Adipocyte (in vitro differentiated cells): ENCODE measurements at places on chromosomes 2 and 18.
A peak's percentile ranks its signal among the peaks of the same experiment; 100 is the strongest.

- DNase-seq, result peak; percentile 61
Measured at GRCh38 chr2:201882353-201883090, 76.2 kb downstream of the CDK15 start.

GRCh38 chr18:22186484-22186971 is 17.1 kb downstream of the GATA6 start:
- DNase-seq, result no peak

GRCh38 chr2:152564754-152565551 is 152.3 kb downstream of the PRPF40A start:
- no peak for DNase-seq

GRCh38 chr2:157315901-157316300 is 9.7 kb downstream of the ERMN start:
- no peak for DNase-seq

- peak; percentile 90 for DNase-seq
Measured at GRCh38 chr18:48942554-48943261, 8.1 kb downstream of the SMAD7 start.

DNA sequence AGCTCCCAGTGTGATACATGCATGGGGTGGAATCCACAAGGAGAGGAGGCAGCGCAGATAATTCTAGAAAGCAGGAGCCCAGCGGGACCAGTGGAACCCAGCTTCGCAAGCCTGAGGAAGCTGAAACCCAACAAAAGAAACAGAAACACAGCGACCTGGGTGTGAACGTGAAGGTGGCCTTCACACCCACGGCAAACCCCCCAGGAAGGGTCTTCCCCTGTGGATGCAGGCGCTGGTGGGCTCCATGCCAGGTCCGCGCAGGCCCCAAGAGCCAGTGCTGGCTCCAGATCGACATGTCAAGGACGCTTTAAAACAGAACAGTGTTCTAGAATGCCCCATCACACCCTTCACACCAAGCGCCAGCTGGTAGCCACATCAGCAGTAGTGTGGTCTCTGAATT is 22.1 kb downstream of the KIF1A start:
- DNase-seq, result no peak

- no peak for DNase-seq
Measured at GRCh38 chr2:22596306-22596705, 788.7 kb upstream of the KLHL29 start.

DNA sequence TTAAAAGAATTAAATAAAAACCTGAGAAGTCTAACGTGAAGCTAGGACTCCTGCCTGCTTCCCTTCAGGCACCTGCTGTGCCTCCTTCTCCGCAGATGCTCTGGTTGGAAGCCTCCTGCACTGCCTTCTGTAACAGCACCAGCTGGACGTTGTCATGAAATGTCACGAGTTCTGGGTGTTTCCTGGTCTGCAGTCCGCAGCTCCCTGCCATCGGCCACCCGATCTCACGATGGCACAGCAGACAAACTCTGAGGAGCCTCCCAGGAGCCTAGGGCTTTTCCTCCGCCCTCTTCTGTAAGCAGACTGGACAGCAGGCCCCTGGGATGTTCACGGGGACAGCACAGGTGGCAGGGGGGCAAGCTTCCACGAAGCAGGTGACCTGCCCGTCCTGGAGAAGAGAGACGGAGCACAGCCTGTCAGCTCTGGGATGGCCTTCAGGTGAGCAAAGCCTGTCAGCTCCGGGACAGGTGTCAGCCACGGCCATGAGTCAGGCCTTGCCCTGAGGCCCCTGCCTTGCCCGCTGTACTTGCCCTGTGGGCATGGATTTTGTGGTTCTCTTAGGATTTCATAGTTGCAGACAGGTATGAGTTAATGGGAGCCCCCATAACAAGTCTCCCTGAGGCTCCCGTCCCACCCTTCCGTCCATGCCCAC is 110.3 kb downstream of the PXDN start:
- DNase-seq, result no peak

- DNase-seq, result no peak
Measured at GRCh38 chr2:144501627-144502026, 18.3 kb downstream of the ZEB2 start.

- DNase-seq, result no peak
Measured at GRCh38 chr18:23397907-23398306, 55.2 kb upstream of the RIOK3 start.

- peak; percentile 78 for DNase-seq
Measured at GRCh38 chr2:215949991-215950404, 63.4 kb downstream of the MREG start.

GRCh38 chr2:239806758-239807434 is 218.2 kb downstream of the NDUFA10 start:
- DNase-seq, result no peak

- DNase-seq, result no peak
Measured at GRCh38 chr2:201999279-201999678, 34.4 kb upstream of the FZD7 start.

GRCh38 chr18:35049111-35050027 is 8.2 kb downstream of the MAPRE2 start:
- no peak for DNase-seq

DNA sequence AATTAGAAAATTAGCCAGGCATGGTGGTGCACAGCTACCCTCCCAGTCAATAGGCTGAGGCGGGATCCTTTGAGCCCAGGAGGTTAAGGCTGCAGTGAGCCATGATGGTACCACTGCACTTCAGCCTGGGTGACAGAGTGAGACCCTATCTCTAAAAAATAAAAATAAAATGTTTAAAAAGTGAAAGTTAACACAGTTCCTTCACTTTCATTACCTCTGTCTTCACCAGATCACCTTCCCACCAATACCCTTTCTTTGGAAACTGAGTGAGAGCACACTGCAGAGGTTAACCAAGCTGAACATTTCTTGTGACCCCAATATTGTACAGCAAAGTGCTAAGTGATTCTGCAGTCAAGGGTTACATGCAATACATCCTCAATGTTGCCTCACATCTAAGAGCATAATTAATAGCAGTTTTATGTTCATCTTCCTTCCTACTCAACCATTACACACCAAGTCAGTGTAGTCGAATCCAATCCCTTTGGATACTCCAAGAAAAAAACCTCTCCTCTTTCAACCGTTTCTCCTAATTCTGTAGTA is 1.7 kb downstream of the L3MBTL4 start:
- no peak for DNase-seq

DNA sequence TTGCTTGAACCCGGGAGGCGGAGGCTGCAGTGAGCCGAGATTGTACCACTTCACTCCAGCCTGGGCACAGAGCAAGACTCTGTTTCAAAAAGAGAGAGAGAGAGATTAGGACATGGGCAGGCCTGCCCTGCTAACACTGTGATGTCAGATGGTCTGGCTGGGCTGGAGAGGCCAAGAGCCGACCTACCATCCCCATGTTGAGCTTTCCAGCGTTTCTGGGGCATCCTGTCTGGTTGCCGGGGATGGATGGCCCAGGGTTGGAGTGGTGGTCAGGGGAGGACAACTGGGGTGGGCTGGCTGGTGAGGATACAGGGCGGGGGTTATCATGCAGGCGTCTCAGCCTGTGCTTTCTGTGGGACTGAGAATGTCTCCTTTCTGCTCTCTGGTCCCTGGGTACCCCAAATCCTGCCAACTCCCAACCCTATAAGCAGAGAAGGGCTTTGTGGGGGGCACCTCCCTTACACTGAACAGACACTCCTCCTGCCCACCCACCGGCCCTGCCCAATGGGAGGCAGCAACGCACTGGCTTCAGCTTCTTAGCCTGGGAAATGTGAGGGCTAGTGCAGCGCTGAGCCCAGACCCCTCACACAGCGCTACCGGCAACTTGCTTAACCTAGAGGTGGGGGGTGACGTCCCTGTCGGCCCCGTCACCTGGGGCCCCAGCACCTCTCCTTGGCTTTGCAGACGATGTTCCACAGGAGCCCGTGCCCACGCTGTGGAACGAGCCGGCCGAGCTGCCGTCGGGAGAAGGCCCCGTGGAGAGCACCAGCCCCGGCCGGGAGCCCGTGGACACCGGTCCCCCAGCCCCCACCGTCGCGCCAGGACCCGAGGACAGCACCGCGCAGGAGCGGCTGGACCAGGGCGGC is 5.4 kb downstream of the SNORC start:
- DNase-seq, result no peak

- DNase-seq, result peak; percentile 35
Measured at GRCh38 chr18:26405190-26405801, 143.1 kb downstream of the KCTD1 start.

DNA sequence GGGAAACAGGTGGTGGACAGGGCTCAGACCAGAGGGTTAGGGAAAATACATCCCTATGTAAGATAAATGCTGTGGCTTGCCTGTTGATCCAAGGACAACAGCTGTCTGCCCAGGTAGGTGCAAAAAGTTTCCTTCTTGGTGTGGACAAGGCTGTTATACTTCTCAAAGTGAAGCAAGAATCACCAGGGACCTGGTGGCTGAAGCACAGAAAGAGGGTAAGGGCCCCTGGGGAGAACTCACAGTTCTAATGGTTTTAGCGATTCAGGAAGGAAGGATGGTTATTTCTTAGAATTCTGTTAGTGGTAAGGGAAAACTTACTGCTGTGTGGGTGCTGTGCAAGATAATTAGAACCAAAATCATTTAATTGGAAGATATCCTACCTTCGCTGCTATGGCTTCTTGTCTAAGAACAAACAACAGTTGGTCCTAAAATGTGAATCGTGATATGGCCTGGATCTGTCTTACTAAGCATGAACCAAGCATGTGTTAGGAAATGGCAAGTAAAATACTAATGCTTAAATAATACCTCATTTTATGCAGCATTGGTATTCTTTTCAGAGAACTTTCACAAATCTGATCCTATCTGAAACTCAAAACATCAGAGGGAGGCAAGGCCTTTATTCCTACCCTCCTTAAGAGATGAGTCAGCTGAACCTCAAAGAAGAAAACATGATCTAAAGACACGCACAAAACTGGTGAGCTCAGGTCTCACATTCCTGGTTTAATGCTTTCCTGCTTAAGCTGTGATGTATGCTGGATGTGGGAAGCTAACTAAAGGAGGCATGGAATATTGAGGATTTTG is 159.2 kb upstream of the THUMPD2 start:
- peak; percentile 72 for DNase-seq

GRCh38 chr2:83068714-83069113 is 1390.4 kb downstream of the SUCLG1 start:
- DNase-seq, result no peak

- no peak for DNase-seq
Measured at GRCh38 chr2:1846046-1847015, 102.0 kb upstream of the PXDN start.

DNA sequence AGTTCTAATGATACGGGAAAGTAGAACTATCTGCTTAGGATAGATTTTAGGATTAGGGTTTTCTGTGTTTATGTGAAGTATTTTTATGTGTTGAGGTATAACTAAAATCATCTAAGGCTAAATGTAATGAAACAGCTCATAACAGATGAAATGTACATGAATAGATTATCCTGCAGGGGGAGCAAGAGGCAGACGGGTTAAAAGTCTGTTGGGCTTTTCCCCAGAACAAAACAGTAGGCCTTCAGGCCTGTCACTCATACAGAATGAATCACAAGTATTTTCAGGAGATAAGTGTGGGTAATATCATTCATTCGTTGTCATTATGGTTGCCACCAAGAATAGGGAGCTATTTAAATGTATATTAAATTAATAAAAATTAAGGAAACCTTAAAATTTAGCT is 107.9 kb upstream of the IL1R2 start:
- DNase-seq, result peak; percentile 83

DNA sequence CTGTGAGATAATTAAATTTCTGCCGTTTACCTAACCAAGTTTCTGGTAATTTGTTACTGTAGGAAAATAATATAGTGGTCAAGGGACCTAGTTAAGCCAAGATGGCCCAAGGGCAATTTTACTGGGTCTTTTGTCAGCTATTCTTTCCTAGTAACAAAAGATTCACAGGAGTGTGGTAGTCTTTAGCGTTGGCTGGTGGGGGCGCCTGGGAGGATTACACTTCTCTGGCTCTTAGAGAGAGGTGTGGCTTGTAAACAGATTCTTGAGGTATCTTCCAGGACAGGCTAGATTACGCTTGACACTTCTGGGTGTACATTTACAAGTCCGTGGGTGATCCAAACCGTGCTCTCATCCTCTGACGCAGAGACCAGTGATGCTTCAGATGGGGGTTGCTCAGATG is 3.3 kb upstream of the ACOXL start:
- DNase-seq, result no peak

- peak; percentile 89 for DNase-seq
Measured at GRCh38 chr18:68623342-68623741, 91.6 kb downstream of the TMX3 start.

DNA sequence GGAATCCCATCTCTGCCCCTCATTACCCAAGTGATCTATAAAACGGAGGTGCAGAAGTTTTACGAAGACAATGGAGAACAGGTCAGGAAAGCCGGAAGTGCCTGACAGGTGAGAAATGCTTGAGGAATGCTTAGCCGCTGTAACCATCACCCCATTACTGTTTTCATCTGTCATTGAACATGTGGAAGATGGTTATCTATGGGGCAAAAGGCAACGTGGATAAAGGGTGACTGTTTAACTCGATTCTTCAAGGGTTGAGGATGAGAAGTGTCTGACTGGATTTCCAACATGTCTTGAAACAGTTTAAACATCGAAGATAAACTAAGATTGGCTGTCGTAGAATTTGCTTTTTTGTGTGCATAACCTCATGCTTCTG is 17.3 kb downstream of the HK2 start:
- DNase-seq, result no peak

DNA sequence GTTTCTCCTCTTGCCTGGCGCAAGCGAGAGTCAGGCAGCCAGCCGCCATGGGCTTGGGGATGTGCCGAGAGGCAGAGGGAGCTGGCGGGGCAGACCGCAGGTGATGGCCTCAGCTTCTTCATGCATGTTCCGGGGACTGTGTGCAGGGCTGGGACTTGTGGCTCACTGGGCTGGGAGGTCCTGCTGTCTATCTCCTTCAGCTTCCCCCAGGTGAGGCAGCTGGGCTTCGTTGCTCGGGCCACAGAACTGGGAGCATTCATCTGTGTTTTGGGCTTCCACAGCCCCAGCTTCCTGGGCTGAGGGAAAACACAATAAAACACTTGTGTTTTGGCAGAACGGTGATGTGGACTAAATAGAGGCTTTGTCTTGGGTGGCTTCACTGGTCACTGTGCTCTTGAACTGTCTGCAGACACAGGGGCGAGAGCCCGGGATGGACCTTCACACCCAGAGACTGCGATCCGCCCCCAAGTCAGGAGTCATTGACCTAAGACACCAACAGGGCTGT is 93.5 kb downstream of the DYSF start:
- no peak for DNase-seq

DNA sequence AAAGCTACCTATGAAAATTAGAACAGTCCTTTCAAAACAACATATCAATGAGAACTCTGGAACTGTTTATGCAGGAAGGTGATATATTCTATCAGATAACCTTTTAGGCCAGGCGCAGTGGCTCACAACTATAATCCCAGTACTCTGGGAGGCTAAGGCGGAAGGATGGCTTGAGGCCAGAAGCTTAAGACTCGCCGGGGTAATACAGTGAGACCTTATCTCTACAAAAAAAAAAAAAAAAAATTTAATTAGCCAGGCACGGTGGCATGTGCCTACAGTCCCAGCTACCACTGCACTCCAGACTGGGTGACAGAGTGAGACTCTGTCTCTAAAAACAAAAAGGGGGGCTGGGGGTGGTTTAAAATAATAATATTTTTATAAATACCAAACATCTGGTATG is 77.9 kb downstream of the OSBPL1A start:
- no peak for DNase-seq
